ENCODE measurements at places on chromosomes 6 and 20.

GRCh38 chr6:134936476-134936875, 13.4 kb downstream of the ALDH8A1 start:
- no peak for DNase-seq

- DNase-seq, result no peak
These were observed 248.7 kb downstream of the ADGB start for GRCh38 chr6:146847426-146847825.

DNA sequence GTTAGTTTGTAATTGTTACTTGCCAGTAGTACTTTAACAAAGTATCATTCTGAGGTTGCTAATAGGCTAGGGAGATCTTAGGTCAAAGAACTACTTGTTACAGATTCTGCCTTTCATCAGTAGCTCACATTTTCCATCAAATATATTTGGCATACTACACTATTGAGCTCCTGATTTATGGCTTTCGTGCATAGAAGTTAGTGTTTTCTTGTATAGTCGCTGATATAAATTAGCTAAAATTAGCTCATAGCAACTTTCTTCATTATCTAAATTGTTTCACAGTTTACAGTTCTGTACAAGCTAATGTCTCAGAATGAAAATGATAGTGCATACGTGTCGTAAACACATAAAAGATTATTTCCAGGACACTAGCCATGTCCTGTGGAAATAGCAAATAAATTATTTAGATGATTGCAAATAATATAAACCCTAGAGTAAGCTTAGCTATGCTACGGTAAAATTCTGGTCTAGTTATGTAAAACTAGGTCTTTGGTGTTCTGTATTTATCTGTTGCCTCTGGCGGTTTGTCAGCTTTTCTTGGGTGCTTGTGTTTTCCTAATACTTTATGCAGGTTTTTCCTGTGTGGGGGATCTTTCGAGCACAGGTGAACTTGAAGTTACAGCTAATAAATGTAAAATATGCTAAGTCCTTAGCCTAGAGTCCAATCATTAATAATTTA, 15.1 kb downstream of the PDE7B start:
- DNase-seq, result no peak

DNA sequence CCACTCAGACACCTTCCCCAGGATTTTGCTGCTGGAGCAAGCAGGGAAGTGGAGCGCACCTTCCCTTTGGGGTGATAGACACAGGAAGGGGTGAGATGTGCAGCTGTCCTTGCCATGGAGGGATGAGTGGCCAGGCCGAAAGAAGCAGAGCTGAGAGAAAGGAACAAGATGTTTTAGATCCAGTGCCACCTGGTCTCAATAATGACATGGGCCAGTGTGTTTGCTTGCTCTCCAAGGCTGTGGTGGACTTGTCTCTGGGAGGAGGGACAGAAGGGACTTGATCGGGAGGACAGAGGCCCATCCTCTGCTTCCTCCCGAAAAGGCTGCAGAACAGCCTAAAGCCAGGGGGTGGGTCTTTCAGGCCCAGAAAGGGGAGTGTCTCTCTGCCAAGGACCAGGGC, 61.7 kb upstream of the CCDC167 start:
- no peak for DNase-seq

- DNase-seq, result no peak
These were observed 19.6 kb downstream of the NT5E start for GRCh38 chr6:85469276-85470022.

DNA sequence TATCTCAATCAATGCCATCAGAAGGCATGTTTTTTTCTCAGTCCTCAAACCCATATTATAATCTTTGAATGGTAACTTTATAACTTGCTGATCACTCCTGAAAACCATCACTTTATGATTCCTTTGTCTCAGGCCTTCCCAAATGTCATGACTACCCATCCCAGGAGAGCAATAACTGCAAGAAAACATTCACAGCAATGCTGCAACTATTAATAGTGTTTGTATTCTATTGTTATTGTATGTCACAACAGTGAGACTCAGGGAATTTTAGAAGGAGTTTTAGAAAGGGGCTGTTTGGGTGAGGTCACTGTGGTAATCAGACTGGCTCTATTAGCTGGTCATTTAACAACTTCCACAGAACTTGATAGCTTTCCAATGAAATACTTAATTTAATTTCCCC, 301.4 kb upstream of the TBX18 start:
- no peak for DNase-seq

- DNase-seq, result no peak
These were observed 348.7 kb downstream of the COL12A1 start for GRCh38 chr6:74857157-74857556.

DNA sequence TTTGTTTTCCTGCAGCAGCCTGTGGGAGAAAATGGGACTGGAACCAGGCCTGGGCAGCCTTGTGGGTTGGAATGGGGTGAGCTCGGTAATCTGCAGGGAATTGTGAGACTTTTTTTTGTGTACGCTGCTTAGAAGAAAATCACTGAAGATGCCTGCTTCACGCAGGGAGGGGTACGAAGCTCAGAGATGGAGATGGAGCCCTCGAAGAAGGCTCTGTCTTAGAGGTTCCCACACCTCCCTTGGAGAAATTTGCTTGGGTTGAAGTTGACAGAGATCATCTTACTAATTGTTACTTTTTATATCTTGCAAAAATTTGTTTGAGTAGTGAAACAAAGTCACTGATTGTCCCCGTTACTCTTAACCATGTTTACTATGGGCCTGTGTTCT, 894 bp downstream of the PYGB start:
- peak; percentile 32 for DNase-seq
